T-helper 17 cell (primary cell): ENCODE measurements at places on chromosomes 13 and 19.

DNA sequence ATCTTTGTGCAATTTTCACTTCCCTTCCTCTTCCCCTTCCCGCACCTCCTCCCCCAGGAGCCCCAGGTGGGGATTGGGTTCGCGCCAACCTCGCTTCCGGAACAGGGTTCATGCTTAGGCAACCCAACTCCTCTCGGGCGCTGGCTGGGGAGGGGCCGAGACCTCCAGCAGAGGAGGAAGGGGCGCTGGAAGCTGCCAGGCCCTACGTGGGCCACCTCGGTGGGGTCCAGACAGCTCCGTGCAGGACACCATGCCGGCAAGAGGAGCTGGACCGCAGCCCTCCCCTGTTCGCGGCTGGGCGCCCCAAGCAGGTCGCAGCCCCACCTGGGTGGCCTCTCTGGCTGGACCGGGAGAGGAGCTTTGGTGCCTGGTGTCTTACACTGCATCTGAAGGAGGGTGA, 91.1 kb downstream of the SPACA7 start:
- no peak for DNase-seq

- no peak for DNase-seq
Observed at GRCh38 chr13:72643311-72643989, 84.0 kb downstream of the MZT1 start.

GRCh38 chr13:79782541-79783205, 301.7 kb downstream of the NDFIP2 start:
- no peak for DNase-seq

GRCh38 chr19:37505958-37506386, 767 bp upstream of the ZNF793 start:
- DNase-seq, result no peak

DNA sequence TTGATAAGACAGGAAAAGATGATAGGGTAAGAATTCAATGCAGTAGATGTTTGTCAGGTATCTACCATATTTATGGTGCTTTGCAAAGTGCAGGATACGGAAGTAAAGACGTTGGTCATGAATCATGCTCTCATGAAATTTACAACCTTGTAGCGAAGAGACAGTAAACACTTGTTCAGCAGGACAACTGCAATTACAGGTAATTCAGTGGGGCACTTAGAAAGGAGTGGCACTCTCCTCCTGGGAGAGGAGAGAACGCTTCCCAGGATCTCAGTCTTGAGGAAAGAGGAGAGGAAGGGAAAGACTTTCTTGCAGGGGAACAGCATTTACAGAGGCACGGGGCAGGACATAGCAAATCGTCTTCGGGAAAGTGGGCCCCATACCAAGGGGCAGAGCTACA, 46.4 kb downstream of the SOX1 start:
- DNase-seq, result no peak

GRCh38 chr19:55590617-55591016, 8.7 kb downstream of the FIZ1 start:
- no peak for DNase-seq
